Stimulated activated CD4-positive, alpha-beta T cell treated with anti-CD3 and anti-CD28 coated beads, Interleukin-15, amount 100 ng/mL, for 1 hour (primary cell): ENCODE measurements at places on chromosomes 1 and 21.

DNA sequence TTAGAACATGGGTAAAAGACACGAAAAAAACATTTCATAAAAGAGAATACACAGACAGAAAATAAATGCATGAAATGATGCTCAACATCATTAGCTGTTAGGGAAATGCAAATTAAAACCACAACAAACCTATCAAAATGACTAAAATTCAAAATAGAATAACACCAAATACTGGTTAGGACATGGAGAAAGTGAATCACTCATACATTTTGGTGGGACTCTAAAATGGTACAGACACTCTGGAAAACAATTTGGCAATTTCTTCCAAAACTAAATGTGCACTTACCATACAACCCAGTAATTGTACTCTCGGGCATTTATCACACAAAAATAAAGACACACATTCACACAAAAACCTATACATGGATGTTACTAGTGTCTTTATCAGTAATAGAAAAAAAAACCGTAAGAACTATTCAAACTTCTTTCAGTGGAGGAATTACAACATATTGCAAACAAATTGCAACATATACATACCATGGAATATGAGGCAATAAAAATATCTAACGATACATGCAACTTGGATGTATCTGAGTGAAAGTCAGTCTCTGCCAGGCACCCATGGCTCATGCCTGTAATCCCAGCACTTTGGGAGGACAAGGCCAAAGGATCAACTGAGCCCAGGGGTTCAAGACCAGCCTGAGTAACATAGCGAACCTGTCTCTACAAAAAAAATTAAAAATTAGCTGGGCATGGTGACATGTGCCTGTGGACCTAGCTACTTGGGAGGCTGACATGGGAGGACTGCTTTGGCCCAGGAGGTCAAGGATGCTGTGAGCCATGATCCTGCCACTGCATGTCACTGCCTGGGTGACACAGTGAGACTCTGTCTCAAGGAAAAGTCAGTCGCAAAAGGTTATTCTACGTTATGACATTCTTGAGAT, 19.6 kb downstream of the HSF2BP start:
- DNase-seq = no peak

DNA sequence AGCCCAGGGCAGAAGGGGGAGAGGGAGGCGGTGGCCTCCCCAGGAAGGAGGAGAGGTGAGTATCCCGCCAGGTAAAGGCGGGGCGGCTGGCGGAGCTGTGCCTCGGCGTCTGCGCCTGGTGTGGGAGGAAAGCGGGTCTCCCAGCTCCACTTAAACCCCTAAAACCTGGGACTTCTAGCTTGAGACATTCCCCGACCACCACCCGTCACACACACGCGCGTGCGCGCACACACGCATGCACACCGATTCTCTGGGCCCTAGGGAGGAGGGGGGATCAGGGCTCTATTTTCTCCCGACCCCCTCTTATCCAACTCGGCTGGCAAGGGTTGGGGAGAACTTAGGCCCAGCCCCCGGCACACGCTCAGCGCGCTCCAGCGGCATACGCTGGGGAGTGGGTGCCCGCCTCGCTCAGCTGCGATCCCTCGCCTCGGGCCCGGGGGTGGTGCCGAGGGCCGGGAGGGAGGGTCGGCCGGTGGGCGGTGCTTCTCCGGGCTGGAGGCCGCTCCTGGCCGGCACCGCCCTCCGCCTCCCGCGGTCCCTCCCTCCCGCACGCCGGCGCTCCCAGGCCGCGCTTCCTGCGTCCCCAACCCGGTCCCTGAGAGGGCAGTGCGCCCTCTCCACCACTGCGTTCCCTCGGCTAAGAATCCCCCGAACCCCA, at the start of gene TMEM51:
TSS of gene TMEM51 (plus strand) at position 564 of the 658 bp plus-strand sequence. CDS start 61,341 bp downstream, outside the sequence.
- no peak for DNase-seq

DNA sequence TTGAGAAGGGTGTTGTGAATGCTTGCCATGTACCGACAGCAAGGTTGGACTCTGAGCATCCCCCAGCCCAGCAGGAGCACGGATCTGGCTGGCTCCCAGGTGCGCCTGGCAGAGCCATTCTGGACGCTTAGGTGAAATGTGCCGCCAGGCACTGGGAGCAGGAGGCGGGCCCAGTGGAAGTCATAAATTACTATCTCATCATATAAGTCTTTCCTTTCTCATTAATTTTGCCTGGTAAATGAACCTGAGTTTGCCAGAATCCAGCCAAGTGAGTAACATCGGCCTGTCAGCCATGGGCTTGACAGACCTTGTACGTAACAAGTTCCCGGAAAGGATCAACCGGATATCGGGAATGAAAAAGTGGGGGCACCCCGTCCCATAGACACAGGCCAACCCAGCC, 179.5 kb upstream of the ARHGEF16 start:
- DNase-seq = no peak

DNA sequence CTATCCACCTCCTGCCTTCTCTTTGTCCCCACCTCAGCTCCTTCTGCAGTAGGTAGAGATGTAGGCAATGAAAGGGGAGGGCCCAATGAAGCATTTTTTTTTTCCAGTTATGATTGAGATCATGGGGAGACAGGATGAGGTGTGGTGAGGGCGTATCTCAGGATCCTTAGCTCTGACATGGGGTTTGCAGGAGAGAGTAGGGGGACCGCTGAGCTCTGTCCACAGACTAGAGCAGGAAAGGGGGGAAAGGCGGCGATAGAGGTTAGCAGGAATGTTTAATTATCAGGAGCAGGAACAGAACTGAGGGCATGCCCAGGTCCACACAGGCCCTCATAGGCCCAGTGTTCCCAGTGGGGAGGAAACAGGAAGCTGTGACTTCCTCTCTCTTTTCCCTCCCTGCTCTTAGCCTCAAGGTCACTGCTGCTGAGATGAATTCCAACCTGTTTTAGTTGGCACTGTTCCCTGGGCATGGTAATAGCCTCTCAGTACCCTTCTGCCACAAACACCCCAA, 901 bp upstream of the RXFP4 start:
- DNase-seq = no peak

GRCh38 chr1:233679030-233679429, 65.1 kb downstream of the KCNK1 start:
- no peak for DNase-seq

DNA sequence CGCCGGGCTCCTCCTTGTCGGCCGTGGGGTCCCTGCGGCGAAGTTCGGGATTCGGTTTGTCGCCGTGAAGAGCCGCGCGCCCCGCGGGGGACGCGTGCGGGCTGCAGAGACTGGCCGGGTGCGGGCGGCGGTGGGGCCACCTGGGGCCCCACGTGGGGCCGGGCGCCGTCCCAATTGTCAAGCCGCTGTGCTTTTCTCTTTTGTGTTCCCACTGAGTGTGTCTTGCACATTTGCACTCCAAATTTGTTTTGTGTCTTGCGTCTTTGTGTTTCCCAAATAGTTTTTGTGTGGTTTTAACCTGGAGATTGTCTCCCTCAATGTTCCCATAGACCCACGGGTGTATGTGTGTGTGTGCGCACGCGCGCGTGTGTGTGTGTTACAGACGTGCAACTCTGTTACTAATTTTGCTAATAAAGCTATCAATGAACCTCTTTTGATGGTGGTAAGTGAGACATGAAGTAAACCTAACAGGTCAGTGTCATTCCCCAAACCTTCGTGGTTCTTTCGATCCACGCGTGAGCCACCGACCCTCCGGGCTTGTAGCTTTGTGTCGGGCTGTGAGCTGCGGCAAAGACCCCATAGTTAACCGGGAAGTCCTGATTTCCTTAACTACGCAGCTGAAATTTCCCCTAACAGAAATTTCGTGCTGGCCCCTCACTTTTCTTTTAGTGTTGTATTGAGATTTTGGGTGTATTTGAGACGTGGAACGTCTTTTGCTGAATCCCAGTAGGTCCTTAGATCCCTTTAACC, 708 bp downstream of the PRDM2 start:
- DNase-seq = peak; percentile 38

DNA sequence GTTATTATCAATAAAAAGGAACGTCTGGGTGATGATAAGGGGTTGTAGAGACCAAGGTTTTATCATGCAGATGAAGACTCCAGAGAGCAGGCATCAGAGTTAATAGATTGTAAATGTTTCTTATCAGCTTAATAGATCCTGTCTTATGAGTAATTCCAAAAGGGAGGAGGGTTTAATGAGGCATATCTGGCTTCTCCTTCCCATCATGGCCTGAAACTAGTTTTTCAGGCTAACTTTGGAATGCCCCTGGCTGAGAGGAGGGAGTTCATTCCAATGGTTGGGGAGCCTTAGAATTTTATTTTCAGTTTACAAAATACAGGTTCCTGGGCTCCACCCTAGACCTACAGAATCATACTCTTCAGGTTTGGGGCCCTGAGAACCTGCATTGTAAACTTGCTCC, 13.5 kb downstream of the PLA2G2D start:
- no peak for DNase-seq

- DNase-seq = no peak
Observed at GRCh38 chr1:22575532-22576149, 12.4 kb downstream of the EPHA8 start.

- no peak for DNase-seq
Observed at GRCh38 chr1:99591886-99592285, 54.0 kb upstream of the PALMD start.

DNA sequence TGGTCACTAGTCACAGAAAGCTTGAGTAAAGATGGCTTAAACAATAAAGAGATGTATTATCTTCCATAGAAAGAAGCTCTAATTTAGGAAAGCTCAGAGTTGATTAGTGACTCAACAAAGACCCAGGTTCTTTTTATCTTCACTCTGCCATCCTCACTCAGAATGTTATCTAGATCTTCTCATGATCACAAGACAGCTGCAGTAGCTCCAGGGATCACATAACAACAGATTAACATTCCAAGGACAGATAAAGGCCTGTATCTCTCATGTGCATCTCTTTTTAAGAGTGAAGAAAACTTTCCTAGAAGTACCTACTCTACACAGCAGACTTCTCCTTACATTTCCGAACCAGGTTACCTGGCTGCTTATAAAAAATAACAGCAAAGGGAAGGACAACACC, 368.7 kb upstream of the PROX1 start:
- no peak for DNase-seq

GRCh38 chr1:171212607-171213351, 27.7 kb downstream of the FMO2 start:
- DNase-seq = no peak
